ENCODE measurements at places on chromosomes 7 and 10.
A peak's percentile ranks its signal among the peaks of the same experiment; 100 is the strongest.

DNA sequence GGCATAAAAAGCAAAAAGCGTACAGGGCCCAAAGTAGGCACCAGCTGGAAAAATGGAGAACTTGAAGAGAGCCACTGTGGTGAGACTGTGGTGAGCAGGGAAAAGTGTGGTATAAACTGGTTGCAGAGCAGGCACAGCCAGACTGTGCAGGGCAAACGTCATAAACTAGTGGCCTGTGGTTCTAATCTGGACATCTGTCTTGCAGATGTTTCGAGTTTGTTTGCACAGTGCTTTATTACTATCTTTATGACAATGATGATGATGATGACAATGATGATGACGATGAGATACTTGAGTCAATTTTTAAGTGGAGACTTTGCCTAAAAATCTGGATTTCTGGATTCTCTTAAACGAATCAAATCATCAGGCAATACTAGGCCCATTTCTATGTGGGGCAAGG lies 45.7 kb downstream of the SEMA3C start:
- H3K4me1 ChIP-seq = no peaks in the 10 kb centered on the region
- no peaks in the 10 kb centered on the region for H3K27me3 ChIP-seq
- no peak overlapping the region for H3K4me3 ChIP-seq
- DNase-seq = no peak
- no peaks in the 10 kb centered on the region for H3K36me3 ChIP-seq

GRCh38 chr7:30027065-30027456 lies 559 bp upstream of the FKBP14 start:
- H3K4me1 ChIP-seq = no peaks in the 10 kb centered on the region
- peak overlapping the region; percentile 74 for H3K4me3 ChIP-seq

DNA sequence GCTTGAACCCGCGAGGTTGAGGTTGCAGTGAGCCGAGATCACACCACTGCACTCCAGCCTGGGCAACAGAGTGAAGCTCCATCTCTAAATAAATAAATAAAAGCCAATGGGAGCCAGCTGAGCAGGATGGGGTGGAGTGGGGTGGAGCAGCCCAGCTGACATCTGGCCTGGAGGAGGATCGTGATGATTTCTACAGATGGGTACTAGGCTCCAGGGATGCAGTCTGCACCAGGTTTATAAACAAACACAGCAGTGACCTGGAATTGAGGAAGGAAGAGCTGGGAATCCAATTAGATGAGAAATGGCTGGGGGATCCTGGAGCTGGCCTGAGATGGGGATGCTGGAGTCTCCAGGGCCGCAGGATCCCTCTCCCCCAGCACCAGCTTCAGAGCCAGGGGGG lies 7.3 kb upstream of the GRIFIN start:
- DNase-seq = no peak
- H3K27ac ChIP-seq = no peak overlapping the region
- H3K4me1 ChIP-seq = no peaks in the 10 kb centered on the region
- no peaks in the 10 kb centered on the region for H3K36me3 ChIP-seq
- no peak overlapping the region for H3K4me3 ChIP-seq

GRCh38 chr7:31004393-31004792 lies 40.6 kb downstream of the GHRHR start:
- no peaks in the 10 kb centered on the region for H3K27me3 ChIP-seq
- no peak overlapping the region for H3K27ac ChIP-seq
- H3K36me3 ChIP-seq = no peaks in the 10 kb centered on the region
- H3K4me3 ChIP-seq = no peak overlapping the region
- no peak for DNase-seq

GRCh38 chr10:102740229-102740628 lies 3.5 kb upstream of the WBP1L start:
- 0 out of 2 replicates have a peak, but pooled peaks cover 3% of the 10 kb centered on the region for H3K36me3 ChIP-seq
- H3K4me3 ChIP-seq = no peak overlapping the region
- H3K27me3 ChIP-seq = no peaks in the 10 kb centered on the region
- H3K4me1 ChIP-seq = peaks cover 4% of the 10 kb centered on the region

- H3K4me1 ChIP-seq = 0 out of 2 replicates have a peak, but pooled peaks cover 3% of the 10 kb centered on the region
- no peaks in the 10 kb centered on the region for H3K27me3 ChIP-seq
- no peaks in the 10 kb centered on the region for H3K36me3 ChIP-seq
Observed at GRCh38 chr7:103932389-103932788, 57.1 kb downstream of the RELN start.

All from iPS DF 6.9 (cell line).